ENCODE measurements at places on chromosomes 4 and X.

DNA sequence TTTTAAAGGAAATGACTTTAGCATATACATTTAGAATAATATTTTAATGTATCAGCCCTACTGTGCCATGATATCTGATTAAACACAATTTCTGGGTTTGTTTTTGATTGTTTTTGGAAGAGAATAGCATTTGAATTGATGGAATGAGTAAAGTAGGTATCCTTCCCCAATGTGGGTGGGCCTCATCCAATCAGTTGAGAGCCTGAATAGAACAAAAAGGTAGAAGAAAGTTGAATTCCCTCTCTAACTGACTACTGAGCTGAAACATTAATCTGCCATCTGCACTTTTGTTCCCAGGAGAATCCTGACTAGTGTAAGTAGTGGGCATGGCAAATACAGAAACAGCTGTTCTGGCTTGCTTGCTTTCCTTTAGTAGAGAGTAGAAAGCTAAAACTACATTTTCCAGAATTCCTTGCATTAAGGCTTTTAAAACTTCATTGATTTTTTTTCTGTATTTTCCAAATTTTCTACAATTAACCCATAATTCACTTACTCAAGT lies 9.7 kb upstream of the SEC24D start:
- no peak for DNase-seq

DNA sequence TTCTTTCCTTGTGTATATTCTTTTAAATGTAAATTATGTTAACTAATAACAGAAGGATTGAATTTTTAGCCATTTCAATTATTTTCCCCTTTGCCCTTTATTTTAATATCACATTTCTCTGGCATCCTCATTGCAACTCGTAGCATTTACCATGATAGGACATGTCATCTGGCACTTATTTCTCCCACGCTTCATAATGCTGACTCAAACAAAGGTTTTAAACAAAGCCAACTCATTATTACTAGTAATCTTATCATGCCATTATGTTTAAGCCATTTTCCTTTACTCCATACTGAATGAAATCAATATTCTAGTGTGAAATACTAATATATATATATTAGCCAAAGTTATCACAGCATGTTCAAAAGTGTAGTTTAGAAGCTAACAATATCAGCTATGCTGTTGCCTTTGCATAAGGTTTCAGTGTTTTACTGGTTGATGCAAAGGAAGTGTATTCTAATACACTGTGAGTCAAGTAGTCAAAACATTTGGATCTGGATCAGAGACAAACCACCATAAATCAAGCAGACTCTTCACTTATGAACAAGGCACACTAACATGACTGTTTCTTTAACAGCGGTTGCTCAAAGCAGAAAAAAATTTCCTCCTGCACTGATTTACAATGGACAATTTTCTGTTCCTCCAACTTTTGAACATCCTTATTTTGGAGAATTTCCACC lies 281.6 kb downstream of the SLC7A11 start:
- DNase-seq: no peak

DNA sequence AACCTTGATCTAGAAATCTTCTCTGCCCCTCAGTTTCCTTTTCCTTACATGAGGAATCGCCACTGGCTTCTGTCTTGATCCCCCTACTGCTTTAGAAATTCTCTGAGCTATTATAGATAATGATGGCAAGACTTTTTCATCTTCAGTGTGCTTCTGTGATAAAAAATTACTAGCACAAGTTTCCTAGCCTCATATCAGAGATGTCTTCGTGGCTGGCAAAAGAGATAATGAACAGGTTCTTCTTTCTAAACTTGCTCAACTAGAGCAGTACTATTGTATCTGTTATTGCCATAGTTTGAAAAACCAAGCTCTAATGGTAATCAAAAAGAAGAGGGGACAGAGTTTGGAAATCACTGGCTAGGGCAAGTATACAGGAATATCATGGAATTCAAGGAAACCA lies 4.1 kb upstream of the PDGFC start:
- no peak for DNase-seq

GRCh38 chrX:38206542-38206941 lies 14.1 kb downstream of the SRPX start:
- no peak for DNase-seq

DNA sequence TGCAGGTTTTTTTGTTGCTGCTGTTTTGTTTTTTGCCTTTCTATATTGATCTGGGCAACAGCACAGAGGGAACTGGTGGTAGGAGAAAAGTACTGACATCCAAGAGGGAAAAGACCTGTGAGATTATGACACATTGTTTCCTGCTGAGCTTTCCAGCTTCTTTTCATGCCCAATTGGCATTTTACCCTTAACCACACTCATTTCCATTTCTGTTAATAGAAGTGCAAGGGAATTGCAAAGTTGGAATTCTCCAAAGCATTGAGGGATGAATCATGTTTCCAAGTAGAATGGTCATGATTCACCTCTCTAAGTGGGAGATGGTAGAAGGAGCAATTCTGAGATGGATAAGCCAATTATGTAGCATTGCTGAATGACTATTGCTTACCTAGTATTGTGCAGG lies 161.5 kb downstream of the PPARGC1A start:
- no peak for DNase-seq

DNA sequence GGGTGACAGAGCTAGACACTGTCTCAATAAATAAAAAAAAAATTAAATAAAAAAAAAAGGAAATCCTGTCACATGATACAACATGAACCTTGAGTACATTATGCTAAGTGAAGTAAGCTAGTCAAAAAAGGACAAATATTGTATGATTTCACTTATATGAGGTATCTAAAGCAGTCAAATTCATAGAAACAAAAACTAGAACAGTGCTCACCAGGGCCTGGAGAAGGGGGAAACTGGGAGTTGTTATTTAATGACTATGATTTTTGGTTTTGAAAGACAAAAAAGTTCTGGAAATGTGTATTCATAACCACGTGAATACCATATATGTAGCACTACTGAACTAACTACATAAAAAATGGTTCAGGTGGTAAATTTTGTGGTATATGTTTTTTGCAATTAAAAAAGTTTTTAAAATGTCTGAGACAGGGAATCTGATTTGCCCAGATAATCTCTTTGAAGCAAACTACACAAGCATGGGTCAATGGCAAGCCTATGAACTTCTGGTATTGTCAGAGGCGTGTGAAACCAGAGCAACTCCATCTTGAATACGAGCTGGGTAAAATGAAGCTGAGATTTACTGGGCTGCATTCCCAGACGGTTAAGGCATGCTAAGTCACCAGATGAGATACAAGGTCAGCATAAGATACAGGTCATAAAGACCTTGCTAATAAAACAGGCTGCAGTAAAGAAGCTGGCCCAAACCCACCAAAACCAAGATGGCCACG lies 42.3 kb downstream of the ANAPC10 start:
- DNase-seq: no peak

GRCh38 chr4:56414135-56414670 lies 21.2 kb downstream of the PPAT start:
- no peak for DNase-seq

All from thoracic aorta (tissue), 2 donors.